Cardiac muscle cell (in vitro differentiated cells and primary cell): ENCODE measurements at places on chromosomes 13 and 19. TPM values are rescaled to one million over a fixed set of nuclear protein-coding genes. Genes with fewer than 3 reads are reported as not detected.

- peak; percentile 45 for DNase-seq
These were observed 700 bp downstream of the PRR36 start for GRCh38 chr19:7873304-7874075.

DCLK1 gene
- 0.04 and 0.09 TPM in 2 replicates for total RNA-seq

GRCh38 chr19:49683814-49684250 is 5.6 kb upstream of the ADM5 start:
- no peak for DNase-seq

GRCh38 chr19:1512671-1513498 is at the start of gene ADAMTSL5:
Gene ADAMTSL5 (minus strand): TSS chr19:1513019. CDS start chr19:1510943, 2,076 bp downstream.
- peak; percentile 71 for DNase-seq

DNA sequence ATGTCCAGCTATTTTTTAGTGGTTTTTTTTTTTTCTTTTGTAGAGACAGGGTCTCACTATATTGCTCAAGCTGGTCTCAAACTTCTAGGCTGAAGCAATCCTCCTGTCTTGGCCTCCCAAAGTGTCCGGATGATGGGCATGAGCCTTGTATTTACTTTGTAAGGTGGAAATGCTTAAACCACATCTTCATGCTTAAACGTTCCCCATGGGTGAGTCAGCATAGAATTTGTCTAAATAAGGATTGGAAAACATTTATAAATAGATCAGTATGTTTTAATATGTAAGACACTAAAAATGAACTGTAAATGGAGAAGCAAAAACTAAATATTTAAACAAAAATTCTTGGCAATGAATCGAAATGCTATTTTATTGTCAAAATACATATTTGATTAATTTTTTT is 698.0 kb downstream of the PCDH9 start:
- no peak for DNase-seq

DNA sequence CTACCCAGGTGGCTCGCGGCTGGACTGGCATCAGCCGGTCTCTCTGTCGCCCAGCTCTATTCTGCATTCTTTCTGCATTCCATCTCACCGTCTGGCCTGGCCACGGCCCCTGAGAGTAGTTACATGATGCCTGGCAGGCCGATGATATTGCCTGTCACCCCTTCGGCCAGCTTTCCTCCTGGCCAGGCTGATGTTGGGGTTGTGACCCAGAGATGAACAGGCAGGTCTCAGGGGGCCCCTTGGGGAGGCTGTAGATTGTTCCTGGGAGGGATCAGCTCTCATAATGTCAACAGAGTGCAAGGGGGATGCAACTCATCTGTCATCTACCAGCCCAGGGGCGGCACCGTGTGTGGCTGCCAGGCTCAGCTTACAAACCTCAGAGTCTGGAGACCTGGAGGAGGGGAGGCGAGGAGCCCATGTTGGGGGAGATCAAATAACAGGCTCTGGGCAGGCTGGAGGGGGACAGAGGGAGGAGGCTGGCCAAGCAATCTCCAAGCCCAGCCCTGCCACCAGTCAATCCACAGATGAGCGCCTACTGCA is 13.6 kb upstream of the FBXO17 start:
- no peak for DNase-seq

DNA sequence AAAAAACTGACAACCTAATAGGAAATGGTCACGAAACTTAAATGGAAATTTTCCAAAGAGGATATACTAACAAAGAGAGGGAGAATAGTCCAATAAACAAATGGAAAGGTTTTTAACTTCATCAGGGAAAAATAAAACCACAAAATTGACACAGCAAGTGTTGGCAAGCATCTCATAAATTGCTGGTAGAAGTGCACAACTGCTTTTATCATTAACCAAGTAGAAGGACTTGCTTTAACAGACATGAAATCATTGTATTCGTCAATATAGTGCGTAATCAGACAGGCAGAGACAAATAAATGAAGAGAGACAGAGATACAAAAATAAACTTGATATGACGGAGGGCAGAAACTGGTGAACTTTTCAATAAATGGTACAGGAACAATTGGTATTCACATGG is 7.4 kb downstream of the TGDS start:
- DNase-seq, result no peak

GRCh38 chr13:26424181-26424580 is 133.3 kb upstream of the WASF3 start:
- DNase-seq, result no peak

ZNF177 gene
- 2.9 and 3.9 TPM in 2 replicates for total RNA-seq

ZNF66 gene
- total RNA-seq, result 5.0 and 5.5 TPM in 2 replicates

MBD3L3 gene
- not detected in 2 replicates for total RNA-seq

DNA sequence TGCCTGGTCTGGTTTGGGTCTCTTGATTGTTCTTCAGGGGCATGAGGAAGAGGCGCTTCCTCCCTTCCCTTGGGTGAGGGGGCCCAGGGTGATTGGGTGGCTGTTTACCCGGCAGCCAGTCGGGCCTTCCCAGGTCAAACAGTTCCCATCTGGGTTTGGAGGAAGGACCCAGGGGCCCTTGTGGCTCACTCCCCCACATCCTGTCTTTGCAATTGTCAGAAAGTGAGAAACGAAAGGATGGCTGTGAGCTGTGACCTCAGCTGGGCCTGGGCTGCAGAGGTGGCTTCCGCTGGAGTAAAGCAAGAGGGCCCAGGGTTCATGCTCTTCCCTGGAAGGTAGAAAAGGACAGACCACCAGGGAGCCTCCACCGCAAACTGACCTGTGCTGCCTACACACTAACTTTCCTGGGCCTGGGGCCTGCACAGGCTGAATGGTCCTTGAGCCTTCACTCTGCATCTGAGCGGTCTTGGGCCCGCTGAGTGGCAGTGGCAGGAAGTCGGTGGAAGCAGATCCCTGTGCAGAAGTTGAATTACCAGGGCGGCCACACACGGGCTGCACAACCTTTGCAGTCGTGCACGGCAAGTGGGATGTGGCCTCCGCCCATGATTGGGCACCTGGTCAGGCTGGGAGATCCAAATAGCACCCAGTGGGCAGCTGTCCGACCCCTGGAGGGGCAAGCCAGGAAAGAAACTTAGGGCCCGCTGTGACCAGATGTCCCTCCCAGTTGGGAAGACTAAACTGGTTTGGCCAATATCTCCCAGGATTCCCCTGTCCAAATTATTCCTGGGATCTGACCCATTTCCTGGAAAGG is 5.3 kb upstream of the CD79A start:
- no peak for DNase-seq

DNA sequence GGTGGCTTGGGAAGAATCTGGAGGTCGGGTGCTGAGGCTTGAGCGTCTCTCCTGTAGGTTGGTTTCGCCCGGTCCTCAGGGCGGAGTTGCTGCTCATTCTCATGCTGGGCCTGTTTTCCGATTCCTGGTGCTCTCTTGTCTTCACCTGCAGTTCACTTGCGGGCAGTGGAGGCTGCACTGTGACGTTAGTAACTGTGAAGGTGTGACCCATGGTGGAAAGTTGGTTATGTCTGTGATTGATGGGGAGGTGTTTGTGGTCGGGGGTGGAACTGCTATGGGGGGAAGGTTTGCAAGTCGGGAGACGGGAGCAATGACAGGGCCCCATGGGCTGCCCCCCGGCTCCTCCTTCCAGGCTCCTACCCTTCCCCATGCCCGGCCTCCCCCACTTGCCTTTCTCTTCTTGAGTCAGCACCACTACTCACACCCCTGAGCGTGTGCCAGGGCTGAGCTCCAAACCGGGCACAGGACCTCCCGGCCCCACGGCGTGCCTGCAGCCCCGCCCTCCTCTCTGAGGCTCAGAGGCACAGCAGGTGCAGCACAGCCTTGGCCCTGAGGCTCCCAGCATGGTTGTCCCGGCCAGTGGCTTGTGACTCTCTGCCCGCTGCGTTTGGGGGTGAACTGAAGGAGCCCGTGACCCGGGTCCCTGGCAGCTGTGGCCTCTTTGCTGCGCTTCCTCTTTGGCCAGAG is 79.1 kb downstream of the ATP11A start:
- no peak for DNase-seq

GZMM gene
- not detected in 2 replicates for total RNA-seq
